HEK293T (cell line): ENCODE measurements at places on chromosomes 2 and 18.

GRCh38 chr2:228917220-228917619 lies 353.9 kb downstream of the PID1 start:
- no peak for DNase-seq

GRCh38 chr2:235722869-235723268 lies 229.0 kb downstream of the AGAP1 start:
- DNase-seq: no peak

DNA sequence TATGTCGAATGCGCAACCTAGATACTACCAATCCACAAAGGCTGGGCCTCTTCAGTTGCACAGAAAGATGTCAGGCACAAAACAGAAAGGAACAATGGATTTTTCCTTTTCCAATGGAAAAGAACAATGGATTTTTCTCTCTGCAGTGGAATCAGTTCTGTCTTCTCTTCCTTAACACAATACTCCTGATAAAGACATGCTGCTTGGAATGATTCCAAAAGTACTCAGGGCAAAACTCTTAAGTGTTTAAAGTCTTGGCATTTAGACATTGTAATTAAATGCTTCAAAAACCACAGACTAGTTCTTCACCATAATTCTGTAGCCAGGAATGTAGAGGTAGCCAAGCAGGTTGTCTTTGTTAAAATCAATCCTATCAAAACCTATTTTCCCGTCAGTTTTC lies 46.7 kb upstream of the FLACC1 start:
- DNase-seq: no peak

- no peak for DNase-seq
These were observed 245.6 kb downstream of the ANAPC1 start for GRCh38 chr2:111638274-111638877.

DNA sequence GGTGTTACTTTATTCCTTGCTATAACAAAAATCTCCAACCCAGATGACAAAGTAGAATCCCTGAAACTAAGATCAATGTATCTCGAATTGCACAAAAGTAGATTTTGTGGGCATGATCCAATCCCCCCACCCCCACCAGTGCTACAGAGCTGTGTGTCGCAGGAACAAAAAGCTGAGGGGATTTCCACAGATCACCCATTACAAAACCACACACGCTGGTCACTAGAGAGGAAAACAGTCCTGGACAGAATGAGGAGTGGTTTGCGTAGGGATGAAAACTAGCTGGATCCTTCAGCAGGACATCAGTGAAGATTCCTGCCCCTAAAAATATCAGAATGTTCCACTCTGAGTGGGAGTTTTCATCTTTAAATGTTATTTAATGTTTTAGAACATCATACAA lies 165.3 kb upstream of the STK17B start:
- DNase-seq: no peak

GRCh38 chr18:37844209-37844970 lies 278.8 kb upstream of the CELF4 start:
- DNase-seq: no peak

- DNase-seq: no peak
These were observed 204.9 kb upstream of the ACVR2A start for GRCh38 chr2:147639891-147640290.

DNA sequence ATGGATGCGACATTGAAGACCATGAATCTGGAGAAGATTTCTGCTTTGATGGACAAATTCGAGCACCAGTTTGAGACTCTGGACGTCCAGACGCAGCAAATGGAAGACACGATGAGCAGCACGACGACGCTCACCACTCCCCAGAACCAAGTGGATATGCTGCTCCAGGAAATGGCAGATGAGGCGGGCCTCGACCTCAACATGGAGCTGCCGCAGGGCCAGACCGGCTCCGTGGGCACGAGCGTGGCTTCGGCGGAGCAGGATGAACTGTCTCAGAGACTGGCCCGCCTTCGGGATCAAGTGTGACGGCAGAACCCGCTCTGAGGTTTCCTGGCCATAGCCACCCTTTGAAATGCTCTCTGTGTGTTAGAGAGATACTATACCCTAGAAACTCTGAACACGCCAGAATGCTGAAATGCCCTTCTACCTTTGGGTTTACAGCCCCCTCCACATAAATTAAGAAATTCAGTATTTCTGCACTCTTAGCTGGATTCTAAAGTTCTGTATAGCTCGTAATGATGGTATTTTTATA lies 659 bp downstream of the CHMP1B start:
- DNase-seq: peak; percentile 10

DNA sequence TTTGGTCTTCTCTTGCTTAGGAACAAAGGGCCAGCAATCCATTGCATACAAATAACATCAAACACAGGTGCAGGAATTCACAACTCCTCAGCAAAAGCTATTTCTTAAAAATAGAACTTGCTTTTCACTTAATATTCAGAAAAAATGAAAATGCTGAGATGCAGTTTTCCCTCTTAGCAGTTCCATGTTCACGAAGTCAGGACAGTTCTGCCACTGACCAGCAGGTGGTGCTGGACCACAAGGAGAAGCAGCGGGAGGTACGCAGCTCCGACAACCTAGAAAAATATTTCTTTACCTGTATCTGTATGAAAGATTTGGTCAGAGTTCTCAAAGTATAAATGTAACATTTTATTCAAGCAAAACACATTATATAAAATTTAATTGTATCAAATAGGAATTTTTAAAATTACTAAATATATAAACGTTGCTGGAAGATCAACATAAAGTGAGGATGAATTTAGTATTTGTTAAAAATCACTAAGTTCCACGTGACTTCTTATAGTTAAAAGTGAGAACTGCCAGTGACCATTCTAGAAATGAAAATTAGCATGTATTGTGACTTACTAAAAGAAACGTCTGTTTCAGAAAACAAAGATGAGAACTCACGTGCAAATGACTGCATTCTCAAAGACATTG lies 48.8 kb downstream of the ADNP2 start:
- DNase-seq: peak; percentile 51

DNA sequence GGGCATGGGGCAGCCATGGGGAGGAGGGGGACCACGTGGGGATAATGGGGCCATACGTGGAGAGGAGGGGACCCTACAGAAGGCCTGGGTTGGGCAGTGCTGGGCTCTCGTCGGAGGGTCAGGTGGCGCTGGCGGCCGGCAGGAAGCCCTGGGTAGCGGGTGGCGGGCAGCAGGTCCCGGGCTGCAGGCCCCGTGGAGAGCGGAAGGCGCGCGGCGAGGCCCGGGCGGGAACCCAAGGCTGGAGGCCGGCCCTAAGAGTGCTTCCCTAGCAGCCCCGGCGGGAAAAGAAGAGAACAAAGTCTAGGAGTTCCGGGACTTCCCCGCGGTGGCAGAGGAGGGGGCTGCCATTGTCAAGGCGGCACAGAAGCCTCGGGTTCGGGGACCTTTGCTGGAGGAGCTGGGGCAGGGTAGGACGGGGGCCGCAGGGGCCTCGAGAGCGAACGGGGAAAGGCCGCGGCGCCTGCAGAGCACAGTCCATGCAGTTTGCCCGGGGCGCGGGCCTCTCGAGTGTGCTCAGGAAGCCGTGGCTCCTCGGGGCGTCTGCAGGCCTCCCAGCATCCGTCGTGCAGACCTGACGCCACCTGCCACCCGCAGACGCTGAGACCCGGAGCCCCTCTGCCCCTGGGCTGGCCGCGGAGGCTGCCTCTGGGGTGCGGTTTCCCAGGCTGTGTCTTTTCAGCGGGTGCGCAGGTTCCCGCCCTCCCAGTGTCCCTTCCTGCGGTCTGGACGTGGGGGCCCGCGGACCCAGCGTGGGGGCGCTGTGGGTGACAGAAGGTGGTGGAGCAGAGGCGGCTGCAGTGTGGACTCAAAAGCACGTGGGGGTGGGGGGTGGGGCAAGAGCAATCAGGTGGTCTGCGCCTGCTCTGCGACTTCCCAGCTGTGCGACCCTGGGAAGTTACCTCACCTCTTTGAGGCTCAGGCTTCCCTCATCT lies 19.4 kb upstream of the NCL start:
- DNase-seq: no peak

GRCh38 chr2:127647242-127648190 lies 1.6 kb downstream of the GPR17 start:
- DNase-seq: no peak

DNA sequence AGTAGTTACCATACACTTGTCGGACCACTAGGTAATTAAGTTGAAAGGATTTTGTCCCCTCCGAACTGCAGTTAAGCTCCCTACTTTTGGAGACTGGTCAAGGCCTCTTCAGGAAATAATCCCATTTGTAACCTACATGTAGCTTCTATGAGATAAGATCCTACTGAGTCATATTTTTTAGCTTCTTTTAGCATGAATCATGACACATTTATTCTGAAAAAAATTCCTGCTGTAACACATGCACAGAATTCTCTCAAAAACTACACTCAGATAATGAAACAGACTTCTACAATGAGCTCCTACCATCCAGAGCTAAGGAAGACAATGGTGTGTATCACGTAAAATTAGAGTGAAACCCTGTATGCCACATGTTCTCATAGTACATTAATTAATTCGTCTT lies 100.7 kb upstream of the CCDC195 start:
- DNase-seq: no peak

DNA sequence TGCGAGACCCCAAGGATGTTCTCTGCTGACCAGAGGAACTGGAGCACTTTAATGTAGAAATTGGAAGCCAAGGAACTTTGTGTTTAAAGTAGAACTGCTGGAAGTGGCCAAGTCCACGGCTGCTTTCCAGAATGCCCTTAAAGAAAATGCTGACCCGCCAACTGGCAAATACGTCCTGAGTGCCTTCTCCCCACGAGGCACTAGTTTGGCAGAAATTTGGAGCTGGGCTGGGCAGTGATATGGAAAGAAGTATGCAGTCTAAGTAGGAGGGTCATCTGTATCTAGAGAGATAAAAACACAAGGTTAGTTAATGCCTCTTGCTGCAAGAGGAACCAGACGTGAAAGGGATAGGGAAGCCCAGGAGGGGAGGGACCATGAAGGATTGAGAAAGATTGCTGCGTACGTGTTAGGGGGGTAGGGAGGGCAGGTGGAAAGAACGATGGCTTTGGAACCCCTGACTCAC lies 59.3 kb upstream of the RFX8 start:
- no peak for DNase-seq

DNA sequence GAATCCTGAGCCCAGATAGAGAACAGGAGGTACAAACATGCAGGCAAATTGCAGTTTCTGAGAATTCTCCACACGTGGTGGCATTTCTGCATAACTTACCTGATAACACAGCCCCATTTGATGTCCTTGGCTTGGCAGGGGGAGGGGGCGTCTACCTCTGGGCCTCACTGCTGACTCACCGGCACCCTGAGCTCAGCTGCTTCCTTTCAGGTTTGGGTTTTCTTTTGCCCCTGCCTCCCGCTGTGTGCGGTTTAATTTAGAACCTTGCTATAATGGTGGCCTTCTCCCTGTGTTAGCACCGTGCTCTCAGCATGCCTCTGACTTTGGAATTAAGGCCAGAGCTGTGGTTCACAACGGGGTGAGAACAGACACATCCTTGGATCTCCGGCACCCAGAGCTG lies 4.4 kb downstream of the CTIF start:
- no peak for DNase-seq

GRCh38 chr2:237184919-237185552 lies 99.3 kb downstream of the COPS8 start:
- no peak for DNase-seq

DNA sequence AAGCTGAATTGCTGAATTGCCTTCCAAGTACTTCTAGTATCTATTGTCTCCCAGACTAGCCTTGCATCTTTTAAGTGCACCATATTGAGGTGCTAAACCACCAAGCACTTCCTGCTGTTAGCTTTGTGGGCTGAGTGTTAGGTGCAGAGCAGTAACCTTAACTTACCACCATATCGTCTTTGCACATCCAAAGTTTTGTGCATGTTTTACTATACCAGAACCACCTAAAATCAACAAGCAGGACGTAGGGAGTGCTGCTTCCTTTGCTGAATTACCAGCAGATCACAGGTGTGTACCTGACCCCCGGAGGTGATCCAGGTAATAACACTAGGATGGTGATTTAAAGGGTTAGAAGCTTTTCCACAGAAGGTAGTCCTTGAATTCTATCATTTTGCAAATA lies 359.9 kb upstream of the HNRNPA3 start:
- DNase-seq: no peak

DNA sequence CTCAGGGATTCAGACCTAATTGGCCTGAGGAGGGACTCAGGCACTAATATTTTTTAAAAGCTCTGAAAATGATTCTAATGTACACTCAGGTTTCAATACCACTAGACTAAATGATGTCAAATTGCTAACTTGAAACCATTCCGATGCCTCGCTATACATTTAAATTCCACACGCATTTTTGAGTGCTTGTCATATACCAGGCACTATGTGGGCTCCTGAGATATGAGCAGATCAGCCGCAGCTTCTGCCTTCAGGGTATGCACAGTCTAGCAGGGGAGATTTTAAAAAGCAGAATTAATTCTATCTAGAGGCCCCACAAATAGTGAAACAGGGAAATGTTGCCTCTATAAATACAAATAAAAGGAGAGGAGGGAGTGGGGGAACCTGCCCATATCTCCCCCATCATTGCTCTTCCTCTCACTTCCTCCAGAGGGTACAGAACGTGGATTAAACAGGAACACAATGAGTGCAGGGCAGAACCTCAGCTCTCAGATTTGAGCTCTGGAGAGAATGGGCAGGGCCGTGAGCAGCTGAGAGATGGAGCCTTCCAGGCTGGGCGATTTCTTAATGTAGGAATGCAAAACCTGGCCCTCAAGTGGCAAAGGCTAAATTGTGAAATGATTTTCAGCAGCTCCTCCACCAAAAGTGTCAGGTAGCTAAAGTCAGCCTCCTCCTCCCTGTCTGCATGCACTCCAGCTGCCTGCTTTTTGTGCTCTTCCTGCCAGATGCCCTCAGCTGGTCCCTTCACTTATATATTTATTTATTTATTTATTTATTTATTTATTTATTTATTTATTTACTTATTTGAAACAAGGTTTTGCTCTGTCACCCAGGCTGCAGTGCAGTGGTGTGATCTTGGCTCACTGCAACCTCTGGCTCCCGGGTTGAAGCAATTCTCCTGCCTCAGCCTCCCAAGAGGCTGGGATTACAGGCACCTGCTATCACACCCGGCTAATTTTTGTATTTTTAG lies 24.6 kb upstream of the LBH start:
- no peak for DNase-seq

- DNase-seq: no peak
These were observed 699.7 kb upstream of the ZNF804A start for GRCh38 chr2:183898641-183899040.

GRCh38 chr2:174603280-174603679 lies 5.7 kb upstream of the WIPF1 start:
- DNase-seq: peak; percentile 37

GRCh38 chr2:17475286-17475685 lies 43.0 kb downstream of the RAD51AP2 start:
- no peak for DNase-seq

DNA sequence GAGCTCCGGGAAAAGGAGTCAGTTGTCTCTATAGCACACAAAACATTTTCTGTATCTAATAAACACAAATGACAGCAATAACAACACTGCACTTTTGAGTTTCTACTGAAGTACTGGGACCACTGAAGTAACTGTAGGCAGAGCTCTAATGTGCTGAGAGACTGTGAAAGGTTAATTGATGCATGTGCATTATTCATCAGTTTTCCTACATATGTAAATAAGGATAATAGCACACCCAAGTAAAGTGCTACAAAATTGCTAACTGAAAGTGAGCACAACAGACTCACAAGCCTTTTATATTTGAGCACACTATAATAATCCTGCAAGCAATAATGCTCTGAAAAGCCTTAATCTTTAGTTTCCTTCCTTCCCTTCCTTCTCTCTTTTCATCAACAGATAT lies 1051.6 kb downstream of the LRP1B start:
- no peak for DNase-seq
